ENCODE measurements at places on chromosomes 4 and X. TPM values are rescaled to one million over a fixed set of nuclear protein-coding genes. Genes with fewer than 3 reads are reported as not detected.
A peak's percentile ranks its signal among the peaks of the same experiment; 100 is the strongest.

- DNase-seq, result no peak
Measured at GRCh38 chr4:151859641-151860040, 98.8 kb upstream of the GATB start.

DNA sequence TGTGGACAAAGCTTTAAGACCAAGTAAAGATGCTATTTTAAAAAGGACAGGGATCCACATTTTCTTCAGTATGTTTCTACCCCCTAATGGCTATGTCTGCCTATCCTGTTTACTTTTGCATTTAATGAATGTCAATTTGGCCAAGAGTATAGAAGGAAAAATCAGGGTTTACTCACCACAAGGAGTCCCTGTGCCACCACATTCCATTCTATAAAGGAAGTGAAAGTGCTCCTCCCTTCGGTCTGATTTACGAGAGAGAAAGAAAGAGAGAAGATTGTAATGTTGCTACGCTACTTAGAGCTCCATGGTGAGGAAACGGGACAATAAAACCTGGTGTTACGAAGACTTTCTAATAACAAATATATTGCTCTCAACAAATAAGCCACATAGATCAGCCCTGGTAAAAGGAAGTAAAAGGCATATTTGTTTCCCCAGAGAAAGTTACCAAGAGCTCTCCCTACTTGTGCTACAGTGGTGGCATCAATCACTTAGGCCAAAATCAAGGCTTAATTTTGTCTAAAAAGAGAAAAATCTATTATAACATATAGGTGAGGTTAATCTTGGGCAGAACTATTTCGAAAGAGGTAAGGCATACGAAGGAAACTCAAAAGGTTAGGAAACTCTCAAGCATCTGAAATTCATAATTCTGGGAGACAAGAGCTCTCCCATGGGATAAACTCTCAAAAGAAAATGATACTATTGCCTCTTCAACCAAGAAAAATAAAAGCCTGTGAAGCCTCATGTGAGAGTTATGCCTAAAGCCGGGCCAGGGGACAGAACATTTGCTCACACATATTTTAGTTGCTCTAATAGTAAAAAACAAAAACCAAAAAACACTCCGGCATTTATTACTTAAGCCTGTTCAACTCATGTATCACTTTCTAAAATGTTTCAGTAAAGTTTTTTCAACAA is 29.5 kb downstream of the TAPT1 start:
- peak; percentile 29 for DNase-seq

Gene RS1
- not detected for total RNA-seq

Gene PCSK1N
- 53.3 TPM for total RNA-seq

Gene USP26
- total RNA-seq, result not detected

Gene LRAT
- total RNA-seq, result 7.0 TPM

Gene CCNG2
- total RNA-seq, result 26.1 TPM

Data from Calu3 (cell line).